ENCODE measurements at places on chromosomes 11 and 22.

DNA sequence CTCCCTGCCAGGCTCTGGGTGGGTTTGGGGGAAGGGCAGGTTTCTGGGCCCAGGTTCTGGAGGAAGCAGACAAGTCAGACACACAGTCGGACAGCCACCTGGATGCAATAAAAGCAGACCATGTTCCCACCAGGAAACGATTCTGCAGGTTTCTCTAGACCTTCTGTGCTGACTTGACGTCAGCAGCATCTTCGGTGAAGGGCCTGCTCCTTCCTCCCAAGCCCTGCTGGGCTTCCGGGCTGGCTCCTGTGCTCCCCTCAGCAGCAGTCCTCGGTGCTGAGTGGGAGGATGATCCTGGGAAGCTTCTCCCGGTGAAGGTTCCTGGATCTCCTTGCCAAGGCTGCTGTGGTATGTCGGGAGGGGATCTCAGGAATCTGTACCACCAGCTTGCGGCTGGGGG is 240.0 kb downstream of the GRIK4 start:
- no peak for DNase-seq

DNA sequence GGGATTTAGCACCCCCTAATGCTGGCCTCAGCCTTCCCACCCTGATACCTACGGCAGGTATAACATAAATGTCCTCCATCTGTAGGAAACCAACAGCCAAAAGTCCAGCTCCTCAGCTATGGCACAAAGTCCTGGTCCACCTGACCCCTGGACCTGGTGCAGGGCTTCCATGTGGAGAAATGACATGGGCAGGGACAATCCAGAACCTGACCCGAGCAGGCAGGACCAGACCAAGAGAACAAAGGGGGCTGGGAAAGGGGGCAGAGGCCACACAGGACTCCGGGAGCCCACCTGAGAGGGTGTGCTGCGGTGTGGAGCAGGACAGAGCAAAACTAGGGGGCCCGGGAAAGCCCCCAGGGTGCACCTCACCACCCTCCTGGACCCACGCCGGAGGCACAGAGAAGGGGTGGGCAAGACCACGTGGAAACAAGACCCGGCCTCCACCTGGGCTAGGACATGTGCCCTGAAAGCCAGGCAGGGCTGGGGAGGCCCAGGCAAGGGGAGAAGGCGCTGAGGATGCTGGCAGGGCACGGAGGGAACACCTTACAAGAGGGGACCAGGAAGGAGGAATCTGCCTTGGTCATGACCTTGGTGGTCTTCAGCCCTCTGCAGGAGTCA is 368.9 kb downstream of the SHANK2 start:
- DNase-seq = no peak

- no peak for DNase-seq
These were observed 706 bp downstream of the DCPS start for GRCh38 chr11:126304457-126305075.

- DNase-seq = no peak
These were observed 21.5 kb downstream of the TNRC6B start for GRCh38 chr22:40199223-40199622.

DNA sequence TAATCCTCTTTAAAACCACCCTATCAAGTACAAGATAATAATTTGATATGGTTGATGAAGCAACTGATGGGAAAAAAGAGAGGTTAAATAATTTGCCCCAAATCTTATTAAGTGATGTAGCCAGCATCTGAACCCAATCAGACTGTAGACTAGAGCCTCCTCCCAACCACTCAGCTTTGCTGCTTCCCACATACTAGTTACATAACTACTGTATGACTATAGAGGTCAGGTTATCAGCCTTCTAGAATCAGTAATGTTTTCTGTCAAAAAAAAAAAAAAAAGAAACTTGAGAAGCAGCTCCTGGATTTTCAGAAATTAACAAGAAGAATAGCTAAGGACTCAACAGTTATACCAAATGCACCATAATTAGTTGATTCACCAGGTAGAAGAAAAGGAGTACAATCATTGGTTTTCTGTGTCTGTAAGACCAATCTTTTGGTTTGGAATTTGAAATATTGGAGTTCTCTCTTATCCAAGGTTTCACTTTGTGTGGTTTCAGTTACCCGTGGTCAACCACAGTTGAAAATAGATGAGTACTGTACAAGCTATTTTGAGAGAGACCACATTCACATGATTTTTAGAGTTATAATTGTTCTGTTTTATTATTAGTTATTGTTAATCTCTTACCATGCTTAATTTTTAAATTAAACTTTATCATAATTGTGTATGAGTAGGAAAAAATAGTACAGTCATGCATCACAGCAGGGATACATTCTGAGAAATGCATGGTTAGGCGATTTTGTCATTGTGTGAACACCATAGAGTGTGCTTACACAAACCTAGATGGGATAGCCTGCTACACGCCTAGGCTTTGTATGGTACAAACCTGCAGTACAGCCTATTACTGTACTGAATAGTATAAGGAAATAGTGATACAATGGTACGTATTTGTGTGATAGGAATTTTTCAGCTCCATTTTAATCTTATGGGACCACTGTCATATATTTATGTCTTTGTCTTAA is 72.2 kb downstream of the PDHX start:
- no peak for DNase-seq

DNA sequence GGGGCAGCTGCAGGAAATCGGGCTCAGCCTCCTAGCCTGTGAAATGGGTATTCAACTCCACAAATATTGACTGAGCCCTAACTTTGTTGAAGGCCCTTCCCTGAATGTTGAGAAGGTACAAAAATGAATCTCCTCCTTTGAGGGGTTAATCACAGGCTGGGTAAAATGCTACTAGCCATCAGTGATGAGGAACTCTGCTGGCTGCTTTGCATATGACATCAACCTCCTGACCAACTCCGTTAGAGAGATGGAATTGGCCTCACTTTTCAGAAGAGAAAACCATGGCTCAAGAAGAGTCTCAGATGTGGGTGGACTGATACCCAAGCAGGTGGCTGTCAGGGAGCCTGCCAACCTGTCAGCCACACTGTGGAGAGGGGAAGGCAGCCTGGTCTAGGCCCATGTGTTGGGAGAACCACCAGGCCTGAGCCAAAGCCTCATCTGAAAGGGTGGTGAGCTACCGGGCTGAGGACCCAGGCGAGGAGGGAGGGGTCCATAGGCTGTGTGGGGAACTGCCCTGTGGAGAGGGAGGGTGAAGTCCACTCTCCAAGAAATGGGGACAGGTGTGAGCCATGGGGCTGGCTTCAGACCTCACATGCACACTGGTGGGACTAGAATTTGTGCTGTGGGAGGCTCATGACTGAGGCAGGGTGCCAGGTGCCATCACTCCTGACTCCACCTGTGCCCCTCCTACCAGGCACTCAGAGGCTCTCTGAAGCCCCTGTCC is 11.8 kb downstream of the CDCA5 start:
- no peak for DNase-seq

DNA sequence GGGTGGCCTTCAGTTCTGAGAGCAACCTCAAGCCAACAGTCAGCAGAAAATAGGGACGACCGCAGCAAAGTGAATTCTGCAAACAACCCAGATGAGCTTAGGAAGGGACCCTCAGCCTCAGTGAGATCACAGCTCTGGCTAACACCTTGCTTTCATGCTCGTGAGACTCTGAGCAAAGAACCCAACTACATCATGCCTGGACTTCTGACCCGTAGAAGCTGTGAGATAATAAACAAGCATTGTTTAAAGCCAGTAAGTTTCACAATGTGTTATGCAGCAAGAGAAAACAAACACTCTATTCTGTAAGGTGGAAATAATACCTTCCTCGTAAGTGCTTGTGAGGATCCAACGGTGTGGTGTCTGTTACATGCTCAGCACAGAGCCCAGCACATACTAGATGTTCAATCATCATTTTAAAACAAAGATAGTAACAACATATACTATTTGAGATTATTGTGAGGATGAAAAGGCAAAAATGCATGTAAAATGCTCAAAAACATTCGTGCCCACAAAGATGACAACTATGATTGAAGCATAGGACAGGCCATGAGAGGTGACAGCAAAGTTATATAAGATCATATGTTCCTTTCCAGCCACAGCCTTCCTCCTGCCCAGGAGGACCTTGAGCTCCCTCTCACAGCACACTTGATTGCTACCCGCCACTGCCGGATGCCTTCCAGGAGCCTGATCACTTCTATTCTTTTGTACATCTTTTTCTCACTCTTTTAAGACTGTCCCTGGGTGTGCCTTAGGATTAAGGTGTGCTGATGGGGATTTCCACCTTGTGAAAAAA is 433.3 kb downstream of the BUD13 start:
- DNase-seq = no peak

GRCh38 chr11:104700609-104701008 is 197.7 kb downstream of the CASP12 start:
- no peak for DNase-seq

GRCh38 chr11:75029836-75030631 is 41.3 kb downstream of the NEU3 start:
- DNase-seq = no peak

- no peak for DNase-seq
These were observed 1333.9 kb downstream of the BRD1 start for GRCh38 chr22:48493733-48494132.

GRCh38 chr11:82924522-82925224 is 23.1 kb downstream of the DDIAS start:
- no peak for DNase-seq

GRCh38 chr22:20531404-20532201 is 24.2 kb downstream of the MED15 start:
- DNase-seq = peak; percentile 84

GRCh38 chr22:34019190-34019845 is 99.0 kb upstream of the LARGE1 start:
- no peak for DNase-seq

DNA sequence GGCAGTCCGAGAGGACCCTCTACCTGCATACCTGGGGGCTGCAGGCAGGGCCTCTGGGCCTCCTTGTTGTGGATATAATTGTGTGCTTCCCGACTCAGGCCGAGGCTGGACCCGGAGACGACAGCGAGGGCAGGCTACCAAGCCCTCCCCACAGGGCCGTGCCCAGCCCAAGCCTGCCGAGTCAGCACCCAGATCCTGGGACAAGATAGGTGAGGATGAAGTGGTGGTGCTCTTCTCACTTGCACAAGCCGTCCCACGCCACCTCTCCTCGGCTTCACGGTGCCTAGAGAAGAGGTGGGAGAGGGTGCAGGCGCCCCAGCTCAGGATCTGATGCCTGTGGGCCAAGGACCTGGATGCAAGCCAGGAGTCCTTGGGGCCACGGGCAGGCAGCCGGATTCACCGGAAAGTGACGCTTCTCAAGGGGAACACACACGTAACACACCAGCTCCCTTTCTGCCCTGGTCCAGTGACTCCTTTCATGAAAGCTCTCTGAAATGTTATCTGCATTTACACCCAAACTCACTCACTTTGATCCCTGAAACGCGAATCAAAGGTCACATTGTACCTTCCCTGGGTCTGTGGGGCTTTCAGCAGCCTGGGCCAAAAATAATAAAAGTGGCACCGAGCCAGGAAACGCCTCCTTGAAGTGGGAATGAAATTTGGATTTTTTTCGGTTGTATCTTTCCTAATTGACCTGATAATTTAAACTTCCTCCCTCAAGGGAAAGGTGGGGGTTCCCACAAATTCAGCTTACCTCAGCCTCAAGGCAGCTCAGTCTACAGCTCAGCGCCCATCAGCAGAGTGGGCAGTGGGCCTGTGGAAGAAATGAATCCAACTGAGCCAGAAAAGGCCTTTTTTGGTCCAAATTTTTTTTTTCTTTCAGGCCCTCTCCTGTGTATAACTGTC is 1.1 kb upstream of the GNB1L start:
- DNase-seq = peak; percentile 68

GRCh38 chr22:29030016-29030617 is 31.5 kb downstream of the C22orf31 start:
- DNase-seq = no peak

DNA sequence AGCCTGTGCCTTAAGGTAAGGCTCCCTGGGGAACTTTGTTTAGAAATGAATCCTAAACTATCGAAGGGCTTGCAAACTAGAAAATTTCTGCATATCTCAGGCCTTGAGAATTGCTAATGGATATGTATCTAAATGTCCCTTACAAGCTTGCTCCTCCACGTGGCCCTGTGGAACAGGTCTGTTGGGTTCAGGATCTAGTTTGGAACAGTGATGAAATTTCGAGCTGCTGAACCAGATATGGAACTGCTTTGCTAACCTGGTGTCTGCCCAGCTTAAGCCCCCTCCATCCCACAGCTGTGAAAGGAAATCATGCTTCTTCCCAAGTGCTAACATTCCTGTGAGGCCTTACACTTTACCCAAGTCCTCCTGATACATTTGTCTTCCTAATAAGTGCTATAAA is 11.6 kb downstream of the SREBF2 start:
- DNase-seq = no peak

GRCh38 chr11:72970557-72971118 is 156.4 kb downstream of the ATG16L2 start:
- DNase-seq = no peak

- DNase-seq = no peak
These were observed 182.2 kb downstream of the ETS1 start for GRCh38 chr11:128405112-128405511.

GRCh38 chr22:33090836-33091235 is 32.7 kb upstream of the SYN3 start:
- no peak for DNase-seq

GRCh38 chr22:32729412-32729811 is 72.1 kb upstream of the TIMP3 start:
- DNase-seq = no peak

DNA sequence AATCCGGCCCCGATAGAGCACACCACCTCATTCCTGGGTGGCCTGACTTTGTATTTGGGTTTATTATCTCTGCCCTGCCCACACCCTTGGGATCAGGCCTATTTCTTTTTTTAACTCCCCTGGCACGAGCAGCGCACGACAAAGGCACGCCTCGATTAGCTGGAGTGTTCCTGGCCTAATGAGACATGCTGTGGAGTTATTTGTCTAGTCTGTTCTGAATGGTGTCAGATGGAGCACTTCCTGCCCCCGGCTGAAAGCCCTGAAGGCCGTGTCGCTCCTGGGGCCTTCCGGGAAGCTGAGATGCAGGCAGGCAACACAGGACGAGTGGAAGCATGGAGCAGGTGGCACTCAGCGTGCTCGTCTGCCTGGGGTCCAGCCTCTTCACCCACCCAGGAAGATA is 47.1 kb downstream of the LARGE1 start:
- DNase-seq = no peak

- DNase-seq = no peak
These were observed 220.7 kb upstream of the SESN3 start for GRCh38 chr11:95451682-95452081.

- no peak for DNase-seq
These were observed 176.1 kb downstream of the LRRC4C start for GRCh38 chr11:41283191-41283930.

DNA sequence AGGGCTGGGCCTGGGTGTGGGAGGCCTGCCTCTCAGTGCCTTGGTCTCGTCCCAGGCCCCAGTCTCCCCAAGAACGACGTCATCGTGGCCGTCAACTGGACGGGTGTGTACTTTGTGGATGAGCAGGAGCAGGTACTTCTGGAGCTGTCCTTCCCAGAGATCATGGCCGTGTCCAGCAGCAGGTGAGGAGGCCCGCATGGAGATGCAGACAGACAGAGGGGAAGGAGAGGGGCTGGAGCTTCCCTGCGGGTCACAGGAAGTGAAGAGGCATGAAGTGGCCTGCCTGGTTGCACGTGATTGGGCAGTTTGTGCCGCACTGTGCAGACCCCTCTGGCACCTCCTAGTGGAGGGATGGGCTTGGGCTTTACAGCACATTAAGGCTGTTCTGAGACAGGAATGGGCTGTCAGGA is 70.4 kb downstream of the MYO7A start:
- no peak for DNase-seq

- DNase-seq = peak; percentile 42
These were observed 25.0 kb downstream of the MTMR3 start for GRCh38 chr22:29907753-29908515.

- DNase-seq = no peak
These were observed 342.6 kb upstream of the CCDC90B start for GRCh38 chr11:83628622-83629355.
